ENCODE measurements at places on chromosomes 16 and 17.
A peak's percentile ranks its signal among the peaks of the same experiment; 100 is the strongest.

GRCh38 chr16:10168258-10168657 is 14.0 kb downstream of the GRIN2A start:
- DNase-seq, result peak; percentile 66

DNA sequence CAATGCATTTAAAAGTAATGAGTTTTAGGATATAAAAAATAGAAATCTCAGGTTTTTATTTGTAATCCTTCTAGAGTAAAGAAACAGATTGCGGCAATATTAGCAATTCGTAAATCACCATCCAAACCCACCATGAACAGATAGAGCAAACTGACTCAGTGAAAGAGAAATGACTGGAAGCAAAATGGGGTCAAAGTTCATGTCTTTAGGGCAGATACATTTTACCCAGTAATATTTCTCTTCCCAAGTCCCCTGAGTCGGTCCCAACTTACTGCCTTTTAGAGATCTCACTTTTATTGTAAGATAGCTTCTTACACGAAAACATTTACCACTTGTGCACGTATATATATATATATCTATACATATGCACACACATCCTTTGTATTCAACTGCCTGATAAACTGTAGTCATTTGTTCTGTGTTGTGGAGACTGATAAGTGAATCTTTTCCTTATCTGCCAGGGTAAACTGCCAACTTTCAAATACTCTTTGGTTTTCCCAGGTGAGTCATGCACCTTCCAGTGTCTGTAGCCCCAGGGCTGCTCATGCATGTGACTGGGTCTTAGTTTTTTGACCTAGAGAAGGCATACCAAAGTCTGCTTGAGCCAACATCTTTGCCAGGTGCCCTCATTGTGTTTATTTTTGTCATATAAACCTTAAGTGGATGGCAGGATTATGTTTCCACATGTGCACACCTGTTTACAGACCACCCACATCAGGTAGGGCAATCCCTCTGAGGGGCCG is 7.8 kb upstream of the IRF8 start:
- no peak for DNase-seq

GRCh38 chr17:1001640-1002411 is 4.9 kb downstream of the TIMM22 start:
- DNase-seq, result peak; percentile 81

GRCh38 chr16:21663889-21664647 is at the start of gene OTOA:
TSS of gene OTOA (plus strand) at chr16:21663968. CDS start at chr16:21678515, 14,547 bp downstream.
- DNase-seq, result no peak

DNA sequence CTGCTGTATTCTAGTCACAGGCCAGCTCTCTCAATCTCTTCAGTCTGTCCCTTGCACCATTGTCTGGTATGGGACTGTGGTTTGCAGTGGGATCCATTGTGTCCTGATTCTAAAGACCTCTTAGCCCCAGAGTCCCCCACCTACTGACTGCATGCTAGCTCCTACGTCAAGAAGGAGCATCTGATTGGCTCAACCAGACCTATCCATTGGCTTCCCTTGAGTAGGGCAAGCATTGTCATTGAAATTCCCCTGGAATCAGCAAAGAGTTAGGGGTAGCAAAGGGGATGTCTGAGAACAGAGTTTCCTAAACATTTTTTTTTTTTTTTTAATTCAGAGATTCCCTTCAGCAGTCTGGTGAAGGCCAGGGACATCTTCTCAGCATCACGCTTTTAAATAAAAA is 175.3 kb upstream of the MPHOSPH6 start:
- DNase-seq, result no peak

DNA sequence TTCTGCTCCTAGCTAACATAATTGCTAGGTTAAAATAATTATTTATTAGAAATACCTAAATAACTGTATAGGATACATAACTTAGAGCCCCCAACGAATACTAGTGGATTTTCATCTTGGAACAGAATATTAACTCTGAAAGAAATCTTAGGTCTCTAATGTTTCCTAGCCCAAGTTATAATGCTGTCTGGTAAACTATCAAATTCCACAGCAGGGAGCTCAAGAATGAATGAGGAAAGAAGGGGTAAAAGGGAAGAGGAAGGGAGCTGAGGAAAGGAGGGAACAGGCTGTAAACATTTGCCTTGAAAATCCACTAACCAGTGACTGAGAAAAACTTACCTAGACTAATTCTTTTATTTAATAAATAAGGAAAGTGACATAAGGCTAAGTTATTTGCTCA is 93.2 kb upstream of the NACA2 start:
- DNase-seq, result no peak

- DNase-seq, result no peak
Measured at GRCh38 chr17:76912421-76913164, 44.4 kb downstream of the MGAT5B start.

GRCh38 chr16:68284847-68285246 is 20.5 kb downstream of the SLC7A6 start:
- DNase-seq, result no peak

GRCh38 chr17:69945698-69946185 is 129.3 kb upstream of the KCNJ16 start:
- DNase-seq, result no peak

DNA sequence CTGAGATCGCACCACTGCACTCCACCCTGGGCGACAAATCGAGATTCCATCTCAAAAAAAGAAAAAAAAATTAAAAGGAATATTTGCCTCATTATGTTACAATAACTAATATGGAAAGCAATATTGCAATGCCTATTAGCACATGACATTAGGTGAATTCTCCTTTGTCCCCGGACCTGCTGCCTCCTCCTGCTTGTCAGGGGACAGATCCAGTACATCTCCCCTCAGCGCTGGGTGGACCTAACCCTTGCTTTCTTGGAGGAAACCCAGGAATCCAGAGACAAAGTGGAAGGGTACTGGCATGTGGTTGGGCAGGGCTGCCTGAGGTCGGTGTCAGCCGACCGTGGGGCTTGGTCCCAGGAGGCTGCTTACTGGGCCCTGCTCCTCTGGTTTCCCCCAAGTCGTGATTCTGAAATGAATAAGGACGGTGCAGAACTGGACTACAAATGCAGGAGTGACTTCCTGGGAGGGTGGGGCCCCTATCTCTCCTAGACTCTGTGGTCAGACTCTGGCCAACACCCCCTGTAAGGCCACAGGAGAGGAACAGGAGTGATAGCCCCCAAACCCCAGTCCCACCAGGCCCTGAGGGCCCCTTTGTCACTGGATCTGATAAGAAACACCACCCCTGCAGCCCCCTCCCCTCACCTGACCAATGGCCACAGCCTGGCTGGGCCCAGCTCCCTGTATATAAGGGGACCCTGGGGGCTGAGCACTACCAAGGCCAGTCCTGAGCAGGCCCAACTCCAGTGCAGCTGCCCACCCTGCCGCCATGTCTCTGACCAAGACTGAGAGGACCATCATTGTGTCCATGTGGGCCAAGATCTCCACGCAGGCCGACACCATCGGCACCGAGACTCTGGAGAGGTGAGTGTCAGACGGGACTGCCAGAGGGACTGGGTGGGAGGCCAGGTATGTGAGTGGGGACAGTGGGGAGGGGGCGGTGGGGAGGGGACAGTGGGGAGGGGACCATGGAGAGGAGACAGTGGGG is at the start of gene HBZ:
Gene HBZ (plus strand): TSS at position 504 of the 988 bp plus-strand sequence. CDS start 266 bp downstream, at position 770.
- no peak for DNase-seq

GRCh38 chr16:9950658-9951057 is 231.6 kb downstream of the GRIN2A start:
- DNase-seq, result peak; percentile 25

- DNase-seq, result no peak
Measured at GRCh38 chr17:47644324-47644723, 5.4 kb upstream of the KPNB1 start.

- DNase-seq, result peak; percentile 74
Measured at GRCh38 chr17:1485423-1486376, 6.8 kb downstream of the MYO1C start.

DNA sequence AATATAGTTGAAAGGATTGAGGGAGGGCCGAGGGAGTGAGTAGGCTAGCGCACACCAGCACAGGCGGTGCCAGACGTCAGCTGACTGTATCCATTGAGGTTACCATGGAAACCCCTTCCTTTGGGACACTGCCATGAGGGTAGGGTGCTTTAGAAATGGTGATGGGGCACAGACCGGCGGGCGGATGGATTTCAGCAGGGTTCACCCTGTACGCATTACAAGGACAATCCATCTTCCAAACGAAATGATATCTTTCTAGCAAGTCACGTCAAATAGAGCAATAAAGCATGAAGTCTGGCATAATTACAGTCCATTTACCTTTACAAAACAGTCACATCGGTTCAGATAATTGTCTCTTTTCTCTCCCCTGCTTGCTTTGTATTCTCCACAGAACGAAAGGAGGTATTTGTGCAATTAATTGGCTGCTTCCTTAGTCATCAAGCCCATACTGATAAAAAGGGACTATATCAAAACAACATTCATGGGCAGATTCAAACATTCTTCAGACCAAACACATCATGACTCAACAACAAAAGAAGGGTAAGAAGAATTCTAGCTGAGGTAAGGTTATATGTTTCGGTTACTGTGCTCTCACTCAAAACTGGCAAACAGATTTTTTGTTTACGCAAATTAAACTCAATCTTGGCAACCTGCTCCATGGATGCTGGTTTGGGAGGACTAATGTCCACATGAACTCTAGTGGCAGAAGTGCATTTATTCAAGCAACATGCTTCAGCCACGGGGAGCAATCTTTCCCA is 140.6 kb downstream of the CDK5R1 start:
- DNase-seq, result peak; percentile 28

DNA sequence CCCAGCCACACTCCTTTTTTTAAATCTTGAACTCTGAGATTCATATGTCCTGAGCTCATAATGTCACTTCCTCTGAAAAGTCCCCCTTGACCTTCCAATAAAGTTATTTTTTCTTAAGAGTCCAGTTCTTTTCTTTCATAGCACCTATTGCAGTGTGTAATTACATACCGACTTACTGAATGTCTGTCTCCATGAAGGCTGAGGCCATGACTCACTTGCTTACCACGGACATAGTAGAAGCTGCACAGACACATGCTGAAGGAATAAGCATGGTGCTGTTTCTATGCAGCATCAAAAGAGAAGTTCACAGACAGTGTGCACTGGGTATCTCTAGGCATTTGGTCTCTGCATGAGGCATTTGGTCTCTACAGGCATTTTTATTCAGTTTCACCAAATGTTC is 77.2 kb downstream of the C17orf67 start:
- peak; percentile 93 for DNase-seq

GRCh38 chr17:82300707-82301270 is 16.6 kb downstream of the CD7 start:
- peak; percentile 49 for DNase-seq

DNA sequence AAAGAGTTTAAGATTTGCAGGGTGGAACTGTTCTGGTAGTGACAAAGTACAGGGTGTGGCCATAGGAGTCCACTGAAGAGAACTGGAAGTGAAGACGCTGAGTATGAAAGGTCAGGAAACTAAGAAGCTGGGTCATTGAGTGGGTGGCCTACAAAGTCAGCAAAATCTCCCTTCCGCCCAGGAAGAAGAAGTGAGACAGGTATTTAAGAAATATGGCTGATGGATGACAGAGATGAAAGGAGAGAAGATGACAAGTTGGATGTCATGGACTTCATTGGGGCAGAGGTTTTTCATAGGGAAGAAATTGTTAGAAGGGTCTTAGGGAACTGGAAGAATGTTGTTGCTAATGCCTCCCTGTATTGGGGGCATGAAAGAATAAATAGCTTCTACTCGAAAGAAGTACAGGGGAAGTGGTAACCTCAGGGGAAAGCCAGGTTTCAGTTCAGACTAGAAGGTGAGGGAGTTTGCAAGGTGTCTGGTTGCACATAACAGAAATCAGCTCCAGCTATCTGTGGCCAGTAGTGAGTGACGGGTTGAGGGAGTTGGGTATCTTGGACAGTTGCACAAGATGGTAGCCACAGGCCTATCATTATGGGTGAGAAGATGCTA is 33.6 kb upstream of the MED13 start:
- DNase-seq, result no peak

DNA sequence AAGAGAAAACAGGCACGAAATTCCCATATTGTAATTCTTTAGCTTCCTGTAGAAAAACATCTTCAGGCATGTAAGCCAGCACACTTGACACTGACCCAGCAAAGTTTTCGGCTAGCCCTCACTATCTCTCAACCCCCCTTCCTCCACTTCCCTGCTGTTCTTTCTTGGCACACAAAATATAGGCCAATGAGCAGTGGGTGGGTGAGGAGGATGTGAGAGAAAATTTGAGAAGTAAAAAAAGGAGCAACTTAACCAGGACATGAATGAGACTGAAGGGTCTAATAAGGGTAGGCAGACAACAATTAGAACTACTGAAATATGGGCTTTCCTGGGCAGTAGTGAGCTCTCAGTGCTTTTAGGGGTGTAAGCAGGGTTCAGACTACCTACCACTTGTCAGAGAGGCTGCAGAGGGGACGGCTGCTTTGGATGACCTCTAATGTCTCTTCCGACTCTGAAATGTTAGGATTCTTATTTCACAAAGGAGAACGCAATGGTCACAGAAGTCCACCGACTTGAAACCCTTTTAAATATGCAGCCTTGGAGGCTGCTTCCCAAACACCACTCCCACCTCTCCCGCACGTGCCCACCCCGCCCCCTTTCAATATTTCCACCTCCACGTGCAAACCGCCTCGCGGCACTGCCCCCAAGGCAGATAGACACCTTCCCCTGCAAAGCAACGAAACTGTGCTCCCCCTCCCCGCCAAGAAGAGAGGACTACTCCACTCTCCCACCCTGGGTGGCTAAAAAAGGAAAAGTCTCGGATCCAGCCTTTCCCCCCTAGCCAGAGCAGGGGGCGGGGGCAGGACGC is 889 bp downstream of the MBTD1 start:
- no peak for DNase-seq

DNA sequence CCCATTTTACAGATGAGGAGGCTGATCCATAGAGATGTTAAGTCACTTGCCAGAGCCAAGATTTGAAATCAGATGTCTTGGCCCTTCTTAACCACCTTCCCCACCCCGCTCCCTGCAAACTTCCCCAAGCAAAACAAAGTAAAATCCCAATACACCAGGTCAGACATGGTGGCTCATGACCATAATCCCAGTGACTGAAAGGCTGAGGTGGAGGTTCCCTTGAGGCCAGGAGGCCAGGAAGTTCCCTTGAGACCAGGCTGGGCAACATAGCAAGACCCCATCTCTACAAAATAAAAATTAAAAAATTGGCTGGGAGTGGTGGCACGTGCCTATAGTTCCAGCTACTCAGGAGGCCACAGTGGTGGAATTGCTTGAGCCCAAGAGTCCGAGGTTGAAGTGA is 28.9 kb upstream of the CSNK2A2 start:
- DNase-seq, result no peak

GRCh38 chr17:3189961-3190360 is 7.4 kb upstream of the OR1A2 start:
- DNase-seq, result no peak

DNA sequence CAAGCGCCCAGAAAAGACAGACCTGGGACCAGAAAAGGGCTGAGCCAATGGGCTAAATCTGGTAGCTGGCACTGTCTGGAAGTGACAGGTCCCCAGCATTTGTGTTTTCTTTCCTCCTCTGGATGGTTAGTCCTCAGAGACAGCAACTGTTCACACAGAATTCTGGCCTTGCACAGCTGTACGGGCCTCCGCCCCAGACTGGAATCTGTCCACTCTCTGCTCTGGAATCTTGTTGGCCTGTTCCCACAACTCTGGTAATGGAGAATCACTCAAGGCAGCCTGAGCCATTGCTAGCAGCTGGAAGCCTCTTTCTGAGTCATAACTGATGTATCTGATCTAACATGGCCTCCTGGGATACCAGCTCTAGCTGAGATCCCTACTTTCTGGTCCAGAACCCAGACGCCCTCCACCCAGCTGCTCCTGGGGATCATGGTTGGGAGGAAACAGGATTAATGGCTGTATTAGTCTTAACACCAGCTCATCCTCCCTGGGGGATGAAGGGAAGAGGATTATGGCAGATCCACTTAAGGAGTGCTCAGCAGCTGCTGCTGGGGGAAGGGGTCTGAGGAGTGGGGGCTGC is 9.1 kb downstream of the ZNF668 start:
- peak; percentile 93 for DNase-seq

GRCh38 chr16:24423312-24423711 is 116.1 kb upstream of the RBBP6 start:
- DNase-seq, result no peak
